ENCODE measurements at places on chromosomes 5 and 9.

- DNase-seq, result no peak
Observed at GRCh38 chr9:128396970-128397613, 23.6 kb upstream of the CERCAM start.

DNA sequence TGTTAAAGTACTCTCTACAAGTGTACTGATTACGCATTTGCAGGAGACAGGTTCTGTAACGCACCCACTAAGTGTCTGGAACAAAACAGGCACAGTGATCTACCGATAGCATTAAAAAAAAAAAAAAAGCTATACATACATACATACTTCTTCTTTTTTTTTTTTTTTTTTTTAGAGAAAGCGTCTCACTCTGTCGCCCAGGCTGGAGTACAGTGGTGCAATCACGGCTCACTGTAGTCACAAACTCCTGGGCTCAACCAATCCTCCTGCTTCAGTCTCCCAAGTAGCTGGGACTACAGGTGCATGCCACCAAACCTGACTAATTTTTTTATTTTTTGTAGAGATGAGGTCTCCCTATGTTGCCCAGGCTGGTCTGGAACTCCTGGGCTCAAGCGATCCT, 7.6 kb downstream of the KIF24 start:
- no peak for DNase-seq

GRCh38 chr9:107373809-107374208, 90.7 kb downstream of the RAD23B start:
- DNase-seq, result no peak

DNA sequence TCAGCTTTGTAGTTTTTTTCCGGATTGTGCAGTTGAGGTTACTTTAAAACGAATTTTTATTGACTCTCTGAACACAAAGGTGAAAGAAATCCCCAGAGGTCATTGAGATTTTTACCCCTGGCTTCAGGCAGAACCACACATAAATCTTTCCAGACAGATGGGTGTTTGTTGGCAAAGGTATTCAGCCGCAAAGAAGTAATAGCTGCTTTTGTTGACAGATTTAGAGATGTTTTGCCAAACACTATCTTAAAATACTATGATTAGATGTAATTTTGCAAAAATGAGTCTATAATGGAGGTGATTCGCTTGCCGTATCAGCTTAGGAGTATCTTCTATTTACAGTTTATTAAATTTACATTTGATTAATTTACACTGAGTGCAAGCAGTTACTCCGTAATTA, 418.3 kb upstream of the CLINT1 start:
- no peak for DNase-seq

DNA sequence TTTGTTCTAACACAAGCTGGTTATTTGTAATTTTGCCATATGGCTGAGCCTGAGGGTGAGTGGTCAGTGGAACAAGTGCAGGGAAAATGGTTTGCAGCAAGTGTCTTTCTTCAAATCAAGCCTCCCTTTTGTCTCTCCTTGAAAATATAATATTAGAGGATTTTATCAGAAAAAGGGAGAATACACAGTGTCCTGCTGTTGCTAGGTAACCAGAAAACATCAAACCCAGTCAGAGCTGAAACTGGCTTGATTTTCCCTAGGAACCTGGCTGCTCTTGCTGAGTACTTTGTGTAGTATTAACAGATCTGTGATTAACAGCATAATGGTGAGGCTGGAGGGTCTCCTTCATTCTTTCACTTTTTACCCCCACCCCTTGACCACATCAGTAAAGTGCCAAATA, 314.0 kb downstream of the ARHGEF28 start:
- no peak for DNase-seq
